Astrocyte (in vitro differentiated cells and primary cell): ENCODE measurements at places on chromosomes 1 and 21. TPM values are rescaled to one million over a fixed set of nuclear protein-coding genes. Genes with fewer than 3 reads are reported as not detected.

GRCh38 chr1:219144658-219145315, 28.9 kb upstream of the LYPLAL1 start:
- no peaks in the 10 kb centered on the region for H3K4me1 ChIP-seq
- no peaks in the 10 kb centered on the region for H3K36me3 ChIP-seq
- H3K27ac ChIP-seq: no peak overlapping the region
- no peak for DNase-seq

- H3K27ac ChIP-seq: no peak overlapping the region
- no peaks in the 10 kb centered on the region for H3K4me1 ChIP-seq
- no peaks in the 10 kb centered on the region for H3K27me3 ChIP-seq
- H3K4me3 ChIP-seq: no peak overlapping the region
Measured at GRCh38 chr1:203185585-203185984, 919 bp downstream of the CHI3L1 start.

GRCh38 chr1:113881661-113882060, 5.7 kb downstream of the BCL2L15 start:
- H3K36me3 ChIP-seq: no peaks in the 10 kb centered on the region
- H3K4me1 ChIP-seq: no peaks in the 10 kb centered on the region
- no peaks in the 10 kb centered on the region for H3K27me3 ChIP-seq
- no peak for DNase-seq

DNA sequence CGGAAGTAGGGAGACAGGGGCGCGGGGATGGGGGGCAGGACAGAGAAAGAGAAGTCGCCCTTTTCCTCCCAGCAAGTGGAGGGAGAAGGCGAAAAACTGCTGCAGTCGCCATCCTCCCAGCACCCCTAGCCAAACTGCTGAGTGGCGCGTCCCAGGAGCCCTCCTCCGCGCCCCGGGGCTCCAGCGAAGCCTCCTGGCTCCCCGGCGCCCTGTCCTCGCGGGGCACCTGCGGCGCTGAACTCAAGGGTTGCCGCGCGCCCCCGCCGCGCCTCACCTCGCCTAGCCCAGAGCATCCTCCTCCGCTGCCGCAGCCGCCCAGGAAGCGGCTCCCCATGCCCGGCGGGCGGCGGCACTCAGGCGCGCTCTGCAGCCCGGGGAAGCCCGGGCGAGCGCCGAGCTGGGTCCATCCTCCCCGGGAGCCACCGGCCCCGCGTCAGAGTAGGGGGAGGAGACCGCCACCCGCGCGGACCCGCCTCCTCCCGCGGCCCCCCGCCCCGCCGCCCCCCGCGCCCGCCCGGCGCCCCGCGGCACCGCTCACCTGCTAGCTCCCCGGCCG, at the start of gene DAB1:
TSS of gene DAB1 (minus strand) at position 405 of the 556 bp plus-strand sequence. CDS start 133,030 bp downstream, outside the sequence.
- H3K36me3 ChIP-seq: no peaks in the 10 kb centered on the region
- H3K27me3 ChIP-seq: peaks cover 48% of the 10 kb centered on the region
- DNase-seq: peak; percentile 15
- peaks cover 5% of the 10 kb centered on the region for H3K4me1 ChIP-seq
- peak within 1 kb of the TSS; percentile 52 for H3K4me3 ChIP-seq
- H3K27ac ChIP-seq: no peak within 1 kb of the TSS

DNA sequence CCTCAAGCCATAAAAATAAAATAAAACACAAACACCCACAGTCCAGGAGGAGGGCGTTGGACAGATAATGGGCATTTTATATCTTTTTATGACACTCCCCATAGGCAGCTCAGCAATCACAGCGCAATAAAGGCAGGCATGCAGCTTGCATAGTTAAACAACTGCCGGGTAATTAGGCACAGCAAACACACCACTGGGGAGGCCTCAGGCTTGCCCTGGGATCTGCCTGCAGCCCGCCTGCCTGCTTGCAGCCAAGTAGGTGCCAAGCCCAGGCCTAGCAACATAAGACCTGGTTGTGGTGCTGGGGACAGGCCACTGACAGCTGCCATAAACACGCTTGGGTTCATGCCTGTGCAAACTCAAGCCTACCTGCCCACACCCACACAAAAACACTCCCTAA, 54.2 kb downstream of the DMAP1 start:
- H3K27ac ChIP-seq: no peak overlapping the region
- H3K36me3 ChIP-seq: no peaks in the 10 kb centered on the region
- H3K4me3 ChIP-seq: no peak overlapping the region
- H3K4me1 ChIP-seq: no peaks in the 10 kb centered on the region

GRCh38 chr21:26144031-26144430, 26.5 kb downstream of the APP start:
- H3K36me3 ChIP-seq: no peaks in the 10 kb centered on the region
- DNase-seq: no peak
- peaks cover 24% of the 10 kb centered on the region for H3K4me1 ChIP-seq

DNA sequence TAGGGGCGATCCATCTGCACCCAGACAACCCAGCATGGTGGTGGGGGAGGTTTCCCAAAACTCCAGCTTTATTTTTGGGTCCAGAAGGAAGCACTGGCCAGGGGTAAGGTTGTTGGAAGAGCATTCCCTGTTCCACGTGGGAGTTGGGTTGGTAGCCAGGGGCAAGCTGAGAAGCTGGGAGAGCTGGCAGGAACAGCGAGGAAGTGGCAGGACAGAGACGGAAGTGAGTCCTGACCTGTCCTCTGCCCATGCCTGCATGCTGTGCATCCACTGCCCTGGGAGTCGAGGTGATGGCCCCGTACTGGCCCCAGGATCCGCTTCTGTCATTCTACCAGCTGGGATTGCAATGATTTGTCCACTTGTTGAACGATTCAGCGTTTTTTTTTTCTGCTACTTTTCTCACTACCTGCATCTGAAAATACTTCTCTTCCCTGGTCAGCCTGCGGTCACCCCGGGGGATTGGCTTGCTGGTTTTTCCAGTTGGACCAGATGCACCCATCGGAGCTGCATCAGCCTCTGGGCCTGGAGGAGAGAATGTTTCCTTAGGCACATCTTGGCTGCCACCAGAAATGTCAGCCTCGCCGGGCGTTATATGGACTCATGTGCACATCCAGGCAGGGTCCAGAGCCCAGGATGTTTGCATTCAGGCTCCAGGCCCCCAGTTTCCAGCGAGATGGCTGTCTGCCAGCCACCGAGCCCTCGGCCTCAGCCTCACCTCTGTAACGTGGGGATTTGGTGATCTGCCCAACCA, 28.3 kb upstream of the TMPRSS2 start:
- no peak overlapping the region for H3K27ac ChIP-seq
- H3K27me3 ChIP-seq: peaks cover 11% of the 10 kb centered on the region
- H3K36me3 ChIP-seq: no peaks in the 10 kb centered on the region
- no peak for DNase-seq
- H3K4me1 ChIP-seq: no peaks in the 10 kb centered on the region

GRCh38 chr1:243447844-243448243, 192.0 kb downstream of the SDCCAG8 start:
- DNase-seq: no peak
- no peak overlapping the region for H3K4me3 ChIP-seq
- H3K27me3 ChIP-seq: no peaks in the 10 kb centered on the region
- H3K27ac ChIP-seq: no peak overlapping the region
- H3K4me1 ChIP-seq: no peaks in the 10 kb centered on the region

- DNase-seq: no peak
- H3K27me3 ChIP-seq: peaks cover 14% of the 10 kb centered on the region
- no peaks in the 10 kb centered on the region for H3K36me3 ChIP-seq
- H3K4me3 ChIP-seq: no peak overlapping the region
- peaks cover 3% of the 10 kb centered on the region for H3K4me1 ChIP-seq
Measured at GRCh38 chr1:20250340-20250989, 40.2 kb upstream of the VWA5B1 start.

DNA sequence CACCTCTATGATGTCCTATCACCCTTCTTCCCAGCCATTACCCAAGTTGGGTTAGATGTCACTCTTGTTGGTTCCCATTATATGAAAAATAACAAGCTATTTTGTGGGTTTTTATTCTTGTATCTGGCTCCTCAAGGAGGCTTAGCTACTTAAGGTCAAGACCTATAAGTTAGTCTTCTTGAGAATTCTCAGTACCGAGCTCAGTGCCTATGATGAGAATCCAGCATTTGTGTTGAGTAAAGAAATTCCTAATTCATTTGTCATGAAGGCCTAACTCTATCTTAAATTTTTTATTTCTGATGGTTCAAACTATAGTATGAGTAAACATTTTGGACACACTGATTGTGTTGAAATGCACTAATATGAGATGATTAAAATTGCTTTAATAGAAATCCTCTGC, 15.9 kb downstream of the NUF2 start:
- no peaks in the 10 kb centered on the region for H3K27me3 ChIP-seq
- no peak overlapping the region for H3K4me3 ChIP-seq
- no peaks in the 10 kb centered on the region for H3K4me1 ChIP-seq
- no peak overlapping the region for H3K27ac ChIP-seq
- H3K36me3 ChIP-seq: peaks cover 11% of the 10 kb centered on the region

DNA sequence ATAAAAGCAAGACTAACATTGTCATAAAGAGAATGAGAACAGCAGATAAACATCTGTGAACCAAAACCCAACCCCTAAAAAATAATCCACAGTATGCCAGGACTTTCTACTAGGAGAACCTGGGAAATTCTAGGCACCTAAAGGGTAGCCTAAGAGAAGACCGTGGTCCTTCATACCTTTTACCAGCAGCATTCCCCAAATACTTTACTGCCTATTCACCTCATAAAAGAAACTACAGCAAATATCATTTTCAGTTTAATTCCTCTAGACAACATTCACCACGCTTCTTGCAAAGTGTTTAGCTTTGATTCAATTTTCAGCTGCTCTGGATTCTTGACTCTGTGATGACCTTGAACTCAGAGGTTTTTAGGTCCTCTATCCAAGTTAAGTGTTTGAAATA, 1180.7 kb upstream of the B3GALT2 start:
- peak; percentile 36 for DNase-seq
- no peaks in the 10 kb centered on the region for H3K4me1 ChIP-seq
- peak overlapping the region; percentile 24 for H3K27ac ChIP-seq
- no peaks in the 10 kb centered on the region for H3K27me3 ChIP-seq
- H3K4me3 ChIP-seq: no peak overlapping the region

DNA sequence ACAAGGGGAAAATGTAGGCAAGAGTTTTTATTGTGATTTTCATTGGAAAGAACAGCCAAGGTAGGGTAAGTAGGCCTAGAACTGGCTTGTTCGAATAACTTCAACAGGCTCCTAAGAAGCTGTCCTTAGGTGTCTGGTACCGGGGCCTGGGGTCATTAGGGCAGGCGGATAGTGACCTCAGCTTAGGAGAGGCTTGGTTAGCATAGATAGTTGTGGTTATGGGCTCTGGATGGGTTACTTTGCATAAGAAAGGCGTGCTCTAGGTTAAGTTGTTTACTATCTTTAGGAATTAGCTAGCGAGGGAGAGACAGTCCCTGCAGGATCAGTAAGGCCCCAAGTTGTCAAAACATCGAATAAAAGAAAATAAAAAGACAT, 20.7 kb upstream of the HPCAL4 start:
- DNase-seq: no peak
- H3K4me1 ChIP-seq: no peaks in the 10 kb centered on the region
- H3K27ac ChIP-seq: no peak overlapping the region
- H3K27me3 ChIP-seq: peaks cover 28% of the 10 kb centered on the region
- H3K36me3 ChIP-seq: no peaks in the 10 kb centered on the region
- no peak overlapping the region for H3K4me3 ChIP-seq

DNA sequence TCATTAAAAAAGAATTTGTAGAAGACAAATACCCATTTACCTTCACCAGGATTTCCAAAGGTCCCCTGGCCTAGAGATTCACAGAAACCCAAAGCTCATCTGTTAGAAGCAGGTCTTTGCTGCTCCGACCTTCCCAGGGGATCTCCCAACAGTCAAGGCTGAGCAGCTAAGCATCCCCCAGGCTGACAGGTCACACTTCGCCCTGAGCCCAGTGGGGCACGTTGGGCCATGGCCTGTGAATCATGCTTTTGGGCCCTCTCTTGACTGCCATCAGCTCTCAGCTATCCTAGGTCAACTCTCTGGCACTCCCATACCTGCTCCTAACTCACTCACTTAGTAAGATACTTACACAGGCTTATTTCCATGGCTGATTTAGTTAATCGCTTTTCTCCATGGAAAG, 157.7 kb downstream of the DSCAM start:
- no peak overlapping the region for H3K27ac ChIP-seq
- H3K27me3 ChIP-seq: no peaks in the 10 kb centered on the region
- H3K4me1 ChIP-seq: peaks cover 3% of the 10 kb centered on the region
- H3K36me3 ChIP-seq: no peaks in the 10 kb centered on the region
- DNase-seq: no peak
- no peak overlapping the region for H3K4me3 ChIP-seq

DNA sequence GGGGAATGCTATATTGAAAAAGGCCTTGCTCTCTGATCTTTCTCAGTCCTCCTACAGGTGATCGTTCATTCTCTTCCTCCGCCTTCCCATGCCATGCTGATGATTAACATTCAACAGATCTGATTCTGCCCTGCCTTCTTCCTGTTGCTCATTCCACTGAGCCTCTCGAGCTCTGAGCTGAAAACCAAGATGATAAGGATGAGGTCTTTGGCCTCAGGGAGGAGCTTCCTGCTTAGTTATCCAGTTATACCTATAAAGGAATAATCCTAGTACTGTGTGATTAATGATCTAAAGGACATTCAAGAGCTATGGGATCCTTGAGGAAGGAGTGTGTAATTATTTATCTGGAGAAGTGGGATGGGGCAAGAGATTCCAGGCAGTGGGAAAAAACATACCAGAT, 25.2 kb upstream of the MAP3K7CL start:
- no peaks in the 10 kb centered on the region for H3K27me3 ChIP-seq
- DNase-seq: peak; percentile 74
- H3K36me3 ChIP-seq: no peaks in the 10 kb centered on the region
- peak overlapping the region; percentile 31 for H3K27ac ChIP-seq
- H3K4me1 ChIP-seq: peaks cover 17% of the 10 kb centered on the region

DNA sequence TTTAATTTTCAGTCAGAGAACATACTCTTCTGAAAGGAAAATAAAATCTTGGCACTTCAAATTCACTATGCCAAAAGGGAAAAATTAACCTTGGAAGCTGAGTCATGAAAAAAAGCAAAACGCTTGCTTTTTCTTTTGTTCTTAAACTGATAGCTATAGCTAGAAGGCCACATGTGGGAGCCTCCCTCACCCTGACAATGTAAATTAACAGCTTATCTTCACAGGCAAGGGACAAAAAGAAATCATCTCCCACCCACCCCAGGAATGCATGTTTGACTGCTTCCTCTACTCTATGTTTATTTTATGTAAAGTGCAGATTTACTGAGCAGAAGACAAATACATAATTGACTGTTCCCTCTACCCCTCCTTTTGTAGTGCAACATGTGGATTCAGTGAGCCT, 38.0 kb downstream of the EBNA1BP2 start:
- no peak overlapping the region for H3K4me3 ChIP-seq
- DNase-seq: no peak
- peaks cover 8% of the 10 kb centered on the region for H3K27me3 ChIP-seq
- H3K4me1 ChIP-seq: no peaks in the 10 kb centered on the region
- H3K36me3 ChIP-seq: no peaks in the 10 kb centered on the region

DNA sequence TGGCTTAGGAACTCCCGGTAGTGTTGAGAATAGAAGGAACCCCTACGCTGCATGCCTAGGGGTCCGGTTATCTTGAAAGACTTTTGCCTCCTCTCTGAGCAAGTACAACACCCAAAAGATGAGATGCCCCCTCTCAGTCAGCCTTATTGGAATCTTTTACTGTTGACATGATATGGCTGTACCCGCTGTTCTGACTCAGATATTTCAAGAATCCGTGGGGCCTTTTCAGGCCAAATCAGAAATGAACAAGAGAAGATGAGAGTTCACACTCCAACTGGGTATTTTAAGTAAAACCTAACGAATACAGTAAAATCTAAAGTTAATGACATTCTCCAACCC, 164.2 kb downstream of the PPIAL4G start:
- H3K27ac ChIP-seq: no peak overlapping the region
- no peak for DNase-seq
- H3K27me3 ChIP-seq: peaks cover 10% of the 10 kb centered on the region
- H3K4me1 ChIP-seq: peaks cover 17% of the 10 kb centered on the region

GRCh38 chr1:201260236-201260590, 23.1 kb upstream of the PKP1 start:
- no peaks in the 10 kb centered on the region for H3K27me3 ChIP-seq
- no peaks in the 10 kb centered on the region for H3K36me3 ChIP-seq
- H3K27ac ChIP-seq: no peak overlapping the region
- H3K4me3 ChIP-seq: no peak overlapping the region
- H3K4me1 ChIP-seq: peaks cover 12% of the 10 kb centered on the region

NBPF26 gene
- 20.8 and 24.6 TPM in 2 replicates for total RNA-seq

TNFRSF1B gene
- 0.09 TPM in 1 of 2 replicates, not detected in the other for total RNA-seq
